NCI-H1694 treated with DMSO at 0.1 percent for 48 hours (cell line): ENCODE measurements at places on chromosomes 6 and 20.

DNA sequence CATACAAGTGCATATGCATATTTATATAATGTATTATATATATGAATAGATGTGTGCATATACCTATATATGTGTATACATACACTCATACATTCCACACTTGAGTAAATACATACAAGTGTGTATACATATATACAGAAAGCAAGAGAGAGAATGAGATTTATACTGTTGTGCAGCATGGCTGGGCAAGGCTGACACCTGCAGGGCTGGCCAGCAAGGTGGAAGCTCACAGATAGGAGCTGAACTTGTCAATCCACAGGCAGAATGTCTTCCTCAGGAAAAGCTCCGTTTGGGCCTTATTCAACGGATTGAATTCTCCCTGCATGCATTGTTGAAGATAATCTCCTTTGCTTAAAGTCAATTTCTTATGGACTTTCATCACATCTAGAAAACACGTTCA is 256.7 kb downstream of the ZNF217 start:
- DNase-seq: no peak

- no peak for DNase-seq
Observed at GRCh38 chr6:160133441-160134336, 12.1 kb downstream of the SLC22A1 start.

DNA sequence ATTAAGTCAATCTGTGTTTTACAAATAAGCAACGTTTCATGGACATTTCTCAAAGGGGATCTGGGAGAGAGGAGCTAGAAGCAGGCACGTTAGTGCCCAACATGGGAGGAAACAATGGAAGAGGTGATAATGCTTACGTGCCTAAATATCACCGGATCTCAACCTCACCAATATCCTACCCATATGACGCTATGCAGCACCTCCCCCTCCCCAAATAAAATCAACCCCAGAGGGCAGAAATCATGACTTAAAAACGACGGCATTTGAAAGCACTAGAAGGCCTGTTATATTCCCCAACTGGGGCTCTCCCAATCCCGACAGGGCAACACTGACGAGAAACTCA is 425 bp downstream of the HBS1L start:
- DNase-seq: no peak

DNA sequence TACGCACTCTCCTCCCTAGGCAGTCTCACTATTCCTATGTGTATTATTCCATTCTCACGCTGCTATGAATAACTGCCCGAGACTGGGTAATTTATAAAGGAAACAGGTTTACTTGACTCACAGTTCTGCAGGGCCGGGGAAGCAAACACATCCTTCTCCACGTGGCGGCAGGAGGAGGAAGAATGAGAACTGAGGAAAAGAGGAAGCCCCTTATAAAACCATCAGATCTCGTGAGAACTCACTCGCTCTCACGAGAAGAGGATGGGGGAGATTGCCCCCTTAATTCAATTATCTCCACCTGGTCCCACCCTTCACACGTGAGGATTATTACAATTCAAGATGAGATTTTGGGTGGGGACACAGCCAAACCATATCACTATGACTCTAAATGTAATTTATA is 61.9 kb downstream of the ECT2L start:
- DNase-seq: no peak

GRCh38 chr6:89667872-89668556 is 29.5 kb upstream of the LYRM2 start:
- DNase-seq: no peak

DNA sequence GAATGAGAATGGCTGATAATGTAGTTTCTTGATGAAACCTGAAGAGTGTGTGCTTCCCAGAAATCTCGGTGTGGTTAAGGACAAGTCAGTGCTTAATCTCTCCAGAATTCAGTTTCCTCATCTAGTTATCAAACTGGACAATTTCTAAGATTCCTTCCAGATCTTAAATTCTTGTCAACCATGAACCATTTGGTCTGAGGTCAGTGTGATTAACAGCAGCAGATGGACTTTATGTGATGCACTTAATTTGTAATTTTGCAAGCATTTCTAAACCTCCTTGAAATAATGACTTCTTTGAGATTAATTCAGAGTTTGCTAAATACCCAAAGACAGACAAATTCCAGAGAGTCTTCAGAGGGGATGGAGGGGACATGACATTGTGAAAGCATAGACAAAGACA is 160.3 kb downstream of the KIF16B start:
- no peak for DNase-seq
